ENCODE measurements at places on chromosomes 5 and 9.

DNA sequence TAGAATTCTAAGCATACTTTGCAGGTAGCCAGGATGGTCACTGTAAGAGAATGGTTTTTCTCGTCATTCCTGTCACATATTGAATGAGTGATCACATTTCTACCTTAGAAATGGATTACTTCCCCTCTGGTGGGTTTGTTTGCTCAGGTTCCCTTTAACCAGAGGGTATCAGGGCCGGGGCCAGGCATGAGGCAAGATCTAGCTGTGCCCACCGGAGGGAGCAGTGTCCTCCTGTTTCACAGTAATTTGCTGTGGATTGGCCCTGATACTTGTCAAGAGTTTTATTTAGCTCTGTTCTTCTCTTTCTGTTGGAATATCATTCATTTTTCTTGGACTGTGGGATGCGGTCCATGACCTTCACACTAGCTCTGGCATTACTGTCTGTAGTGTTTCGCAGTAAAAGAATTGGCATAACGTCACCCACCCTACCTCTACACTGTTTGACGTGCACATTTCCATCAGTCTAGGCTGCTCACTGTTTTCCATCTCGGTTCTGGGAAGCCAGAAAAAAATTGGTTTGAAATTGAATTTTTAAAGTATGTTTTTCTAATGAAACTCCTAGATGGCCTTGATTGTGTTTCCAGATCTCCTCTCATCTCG is 42.4 kb upstream of the ZBED3 start:
- DNase-seq, result peak; percentile 12

DNA sequence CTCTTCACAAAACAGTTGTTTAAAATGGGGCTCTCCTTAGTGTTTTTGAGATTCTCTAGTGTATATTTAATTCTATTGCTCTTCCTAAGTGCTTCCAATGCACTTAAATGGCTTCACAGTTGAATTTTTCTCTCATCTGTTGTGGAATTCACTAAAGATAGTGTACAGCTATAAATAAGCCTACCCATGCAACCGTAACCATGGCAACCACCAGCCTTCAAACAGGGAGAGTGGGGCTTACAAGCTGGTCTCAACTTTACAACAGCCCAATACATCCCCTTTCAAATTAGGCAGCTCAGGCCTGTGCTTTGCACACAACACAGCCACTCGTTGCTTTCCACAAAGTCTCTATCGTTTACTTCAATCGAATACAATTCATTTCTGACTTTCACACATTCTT is 144.0 kb upstream of the PLPPR1 start:
- no peak for DNase-seq

DNA sequence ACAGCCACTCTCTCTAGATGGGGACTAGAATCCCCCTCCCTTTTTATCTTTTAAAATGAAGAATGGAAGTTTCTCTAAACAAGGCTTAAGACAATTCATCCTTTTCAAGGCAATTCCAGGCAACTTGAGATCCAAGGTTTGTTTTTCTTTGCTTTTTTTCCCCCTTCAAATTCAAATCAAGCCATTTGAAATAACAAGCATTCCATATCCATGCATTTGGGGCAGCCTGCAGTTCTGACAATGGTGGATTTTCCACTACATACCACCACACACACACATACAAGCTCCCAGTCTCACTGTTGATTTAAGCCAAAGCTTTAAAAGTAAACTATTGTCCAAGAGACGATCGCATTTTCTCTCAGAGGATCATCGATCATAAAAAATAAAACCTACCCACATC is 424 bp downstream of the INSYN2B start:
- DNase-seq, result no peak

GRCh38 chr9:71793386-71794105 is 25.2 kb upstream of the CEMIP2 start:
- DNase-seq, result no peak

DNA sequence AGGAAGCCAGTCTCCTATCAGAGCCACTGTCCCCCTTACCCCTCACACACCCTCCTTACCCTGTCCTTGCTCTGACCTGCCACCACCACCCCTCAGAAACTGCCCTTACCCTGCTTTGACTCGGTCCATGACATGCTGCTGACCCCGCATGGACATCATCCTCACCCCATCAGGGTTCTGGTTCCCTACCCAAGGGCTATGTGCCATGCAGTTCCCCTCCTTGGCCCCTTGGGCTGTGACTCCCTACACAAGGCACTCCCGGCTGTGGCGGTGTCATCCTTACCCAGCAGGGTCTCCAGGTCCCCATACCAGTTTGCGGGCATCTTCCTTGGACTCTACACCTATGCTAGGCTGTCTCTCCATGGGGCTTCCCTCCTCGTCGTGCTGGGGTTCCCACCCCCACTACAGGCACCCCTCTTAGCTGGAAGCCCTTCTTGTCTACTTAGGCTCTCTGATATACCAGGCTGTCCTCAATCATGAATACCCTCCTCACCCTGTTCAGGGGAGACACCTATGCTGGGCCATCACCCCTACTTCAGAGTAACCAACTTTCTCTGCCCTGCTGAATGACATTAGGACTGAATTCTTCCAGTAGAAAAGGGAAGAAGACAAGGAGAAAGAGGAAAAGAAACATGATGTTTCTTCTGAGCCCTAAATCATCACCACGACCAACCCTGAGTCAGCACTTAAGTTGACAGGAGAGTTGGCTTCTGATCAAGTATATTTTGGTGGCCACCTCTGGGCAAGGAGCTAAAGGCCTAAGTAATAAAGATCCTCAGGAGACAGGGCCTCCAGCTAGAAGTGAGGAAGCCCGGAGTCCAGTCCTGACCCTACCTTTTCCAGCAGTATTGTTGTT is 115.2 kb downstream of the GCNT1 start:
- DNase-seq, result no peak

GRCh38 chr5:955886-956761 is 52.5 kb upstream of the NKD2 start:
- no peak for DNase-seq

DNA sequence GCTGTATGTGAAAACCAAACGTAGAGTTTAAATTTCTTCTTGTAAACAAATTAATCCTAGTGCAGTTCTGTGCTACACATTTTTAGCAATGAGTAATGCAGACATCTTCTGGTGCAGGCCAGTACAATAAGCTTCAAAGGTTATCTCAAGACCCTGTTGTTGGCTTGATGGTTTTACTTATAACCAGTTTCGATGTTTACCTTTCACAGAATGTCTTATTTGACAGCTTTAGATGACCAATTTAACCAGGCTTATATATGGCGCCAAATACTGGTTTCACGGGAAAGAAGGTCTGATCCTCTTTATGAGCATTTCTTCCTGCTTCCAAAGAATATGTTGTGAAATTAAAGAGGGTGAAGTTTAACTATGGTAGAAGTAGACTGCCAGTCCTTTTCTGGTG is 9.9 kb downstream of the ZFAND5 start:
- no peak for DNase-seq

DNA sequence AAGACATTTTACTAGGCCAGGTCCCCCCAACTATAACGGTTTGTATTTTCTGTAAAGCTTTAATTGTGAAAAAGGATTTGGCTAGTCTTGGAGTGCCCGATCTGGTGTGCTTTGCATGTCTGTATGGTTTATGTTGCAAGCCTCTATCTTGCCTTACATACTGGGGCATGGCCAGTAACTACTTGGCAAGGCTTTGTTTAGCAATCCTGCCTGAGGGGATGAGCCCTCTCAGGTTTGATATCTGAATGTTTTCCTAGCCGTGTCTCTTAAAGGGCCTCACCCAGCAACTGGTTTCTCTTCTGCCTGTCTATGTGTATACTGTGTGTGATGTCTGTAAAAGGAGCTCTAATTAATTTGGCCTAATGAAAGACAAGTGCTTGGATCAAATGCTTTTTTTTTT is 61.3 kb upstream of the SPINK5 start:
- DNase-seq, result no peak

- no peak for DNase-seq
These were observed 168.9 kb downstream of the MAPKAP1 start for GRCh38 chr9:125538092-125538473.

GRCh38 chr5:142758062-142758795 is 11.9 kb upstream of the ARHGAP26 start:
- DNase-seq, result no peak

- DNase-seq, result peak; percentile 28
These were observed 54.2 kb downstream of the LRSAM1 start for GRCh38 chr9:127505396-127506116.

- no peak for DNase-seq
These were observed 743.9 kb downstream of the NR2F1-AS1 start for GRCh38 chr5:92836855-92837755.

DNA sequence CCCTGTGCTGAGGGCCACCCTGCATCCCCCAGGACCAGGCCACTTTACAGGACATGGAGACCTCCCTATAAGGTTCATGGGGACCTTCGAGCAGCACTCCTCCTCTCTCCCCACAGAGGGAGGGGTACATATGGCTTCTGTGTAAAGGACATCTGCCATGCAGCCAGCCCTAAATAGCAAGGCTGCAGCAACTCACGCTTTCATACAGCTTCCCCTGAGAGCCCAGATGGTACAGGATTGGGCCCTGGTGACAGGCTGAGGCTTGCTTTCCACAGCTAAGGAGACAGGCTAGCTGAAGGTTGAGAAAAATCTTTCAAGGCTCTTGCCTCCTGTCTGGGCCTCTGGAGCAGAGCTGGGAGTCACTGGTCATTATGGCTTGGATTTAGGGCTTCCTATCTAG is 147.0 kb upstream of the ZNF366 start:
- DNase-seq, result no peak

DNA sequence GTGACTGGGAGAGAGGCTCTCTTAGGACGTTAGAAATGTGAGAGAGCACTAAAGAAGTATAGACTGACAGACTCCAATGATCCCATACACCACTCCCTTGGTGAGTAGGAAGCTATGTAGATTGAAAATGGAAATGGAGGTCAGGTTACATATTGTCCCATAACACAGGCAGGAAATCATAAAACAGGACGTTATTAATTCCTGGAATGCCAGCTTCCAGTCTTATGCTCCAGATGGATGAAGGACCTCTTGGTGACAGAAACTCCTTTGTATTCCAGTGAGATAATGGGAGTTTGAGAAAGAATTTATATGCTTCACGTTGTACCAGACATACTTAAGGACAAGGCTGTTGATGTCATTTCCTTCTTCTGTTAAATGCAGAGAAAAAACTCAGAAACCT is 338.2 kb upstream of the ITGA1 start:
- DNase-seq, result no peak

GRCh38 chr5:181188700-181189362 is 16.2 kb downstream of the TRIM7 start:
- peak; percentile 84 for DNase-seq

DNA sequence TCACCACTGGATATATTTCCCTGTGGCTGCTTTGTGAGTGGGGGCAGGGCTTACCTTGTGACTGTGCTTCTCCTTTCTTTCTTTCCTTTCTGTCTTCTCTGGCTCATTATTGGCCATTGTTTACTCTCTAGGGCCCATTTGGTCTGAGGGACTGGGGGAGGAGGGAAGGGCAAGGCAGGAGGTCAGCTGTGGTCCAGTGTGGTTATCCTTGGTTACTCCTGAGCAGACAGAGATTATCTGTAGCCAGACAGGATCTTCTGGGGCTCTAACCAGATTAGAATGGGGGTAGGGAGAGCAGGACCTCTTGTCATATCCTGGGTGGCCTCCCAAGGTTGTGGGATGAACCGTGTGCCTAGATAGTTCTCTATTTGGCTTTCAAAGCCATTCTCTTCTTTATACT is 71.2 kb downstream of the ANKRD55 start:
- no peak for DNase-seq

DNA sequence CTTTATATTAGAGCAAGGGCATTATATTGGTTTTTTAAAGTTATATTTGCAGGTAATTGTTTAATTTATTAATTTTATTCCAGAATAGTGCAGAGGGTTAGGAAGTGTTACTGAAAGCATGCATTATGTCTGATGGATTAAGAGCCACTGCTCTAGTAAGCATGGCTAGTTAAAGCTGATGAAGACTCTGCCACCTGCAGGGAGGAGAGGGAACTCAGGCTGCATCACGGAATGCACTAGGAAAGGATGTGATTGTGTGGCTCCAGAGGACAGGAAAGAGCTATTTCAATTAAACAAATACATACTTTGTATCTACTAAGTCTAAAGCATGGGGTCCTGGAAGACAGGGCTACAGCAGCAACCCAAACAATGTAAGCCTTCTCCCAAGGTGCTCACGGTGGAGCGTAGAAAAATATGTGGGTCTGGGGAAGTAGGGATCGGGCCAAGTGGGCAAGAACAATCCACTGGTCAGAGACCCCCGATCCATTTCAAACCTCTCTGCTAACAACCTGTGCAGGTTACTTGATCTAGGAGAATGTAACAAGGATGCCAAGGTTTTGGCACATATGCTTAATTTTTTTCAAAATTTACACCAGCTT is 15.3 kb upstream of the GRXCR2 start:
- DNase-seq, result no peak

GRCh38 chr9:16202914-16203728 is 650.3 kb downstream of the CCDC171 start:
- DNase-seq, result no peak

DNA sequence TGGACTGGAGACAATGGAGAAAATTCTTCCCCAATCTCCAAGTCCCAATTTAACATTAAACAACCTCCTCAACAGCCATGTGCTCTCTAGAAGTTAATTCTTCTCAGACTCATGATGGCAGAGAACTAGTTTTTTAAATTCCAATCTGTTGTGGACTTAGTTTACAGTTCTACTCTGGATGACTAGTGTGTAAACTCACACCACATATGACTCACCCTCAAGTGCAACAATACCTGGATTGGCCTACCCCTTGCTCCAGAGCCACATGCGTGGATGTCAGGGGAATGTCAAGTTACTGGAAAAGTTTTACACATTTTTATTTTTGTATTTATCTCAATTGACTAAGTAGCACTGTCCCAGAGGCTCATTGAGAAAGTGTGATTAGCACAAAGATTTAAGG is 136.0 kb upstream of the EFNA5 start:
- DNase-seq, result no peak

- DNase-seq, result no peak
These were observed 3.0 kb downstream of the PKN3 start for GRCh38 chr9:128705051-128705965.

DNA sequence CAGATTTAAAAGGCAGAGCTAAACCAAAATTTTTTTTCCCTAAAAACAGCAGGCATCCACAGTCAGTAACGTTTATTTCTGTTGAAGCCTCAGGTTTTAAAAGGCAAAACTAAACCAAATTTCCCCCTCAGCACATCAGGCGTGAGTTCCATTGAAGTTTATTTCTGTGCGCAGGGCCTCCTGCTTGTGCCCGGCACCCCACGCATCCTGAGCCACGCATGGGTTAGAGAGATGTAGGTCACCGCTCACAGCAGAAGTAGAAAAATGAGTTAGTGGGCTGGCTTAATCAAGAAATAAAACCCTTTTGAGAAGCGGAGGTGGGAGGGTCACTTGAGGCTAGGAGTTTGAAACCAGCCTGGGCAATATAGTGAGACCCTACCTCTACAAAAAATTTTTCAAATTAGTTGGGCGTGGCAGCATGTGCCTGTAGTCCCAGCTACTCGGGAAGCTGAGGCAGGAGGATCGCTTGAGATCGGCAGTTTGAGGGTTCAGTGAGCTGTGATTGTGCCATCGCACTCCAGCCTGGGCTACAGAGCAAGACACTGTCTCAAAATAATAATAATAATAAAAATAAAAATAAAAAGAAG is 75.6 kb upstream of the SPIN1 start:
- peak; percentile 27 for DNase-seq

Data from stimulated activated CD4-positive, alpha-beta T cell treated with anti-CD3 and anti-CD28 coated beads, Interleukin-1b, Interleukin-23, amount 100 ng/mL, for 48 hours (primary cell).